Colonic mucosa (tissue), 4 donors: ENCODE measurements at places on chromosomes 3 and 15. TPM values are rescaled to one million over a fixed set of nuclear protein-coding genes. Genes with fewer than 3 reads are reported as not detected.

The GPR171 gene
- 0.40 TPM for total RNA-seq

DNA sequence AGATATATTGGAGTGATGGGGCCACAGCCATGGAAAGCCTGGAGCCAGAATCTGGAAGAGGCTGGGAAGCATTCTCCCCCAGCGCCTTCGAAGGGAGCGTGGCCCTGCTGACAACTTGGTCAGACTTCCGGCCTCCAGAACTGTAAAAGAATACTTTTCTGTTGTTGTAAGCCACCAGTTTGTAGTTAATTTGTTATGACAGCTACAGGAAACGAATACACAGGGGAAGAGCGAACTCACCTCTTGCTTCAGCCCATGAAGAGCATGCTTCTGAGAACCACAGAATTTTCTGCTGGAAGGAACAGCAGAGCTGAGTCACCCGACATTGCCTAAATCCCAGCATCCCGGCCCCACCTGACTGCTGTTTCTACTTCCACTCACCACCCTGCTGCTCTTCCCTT, 501.7 kb downstream of the SHQ1 start:
- no peak for DNase-seq

DNA sequence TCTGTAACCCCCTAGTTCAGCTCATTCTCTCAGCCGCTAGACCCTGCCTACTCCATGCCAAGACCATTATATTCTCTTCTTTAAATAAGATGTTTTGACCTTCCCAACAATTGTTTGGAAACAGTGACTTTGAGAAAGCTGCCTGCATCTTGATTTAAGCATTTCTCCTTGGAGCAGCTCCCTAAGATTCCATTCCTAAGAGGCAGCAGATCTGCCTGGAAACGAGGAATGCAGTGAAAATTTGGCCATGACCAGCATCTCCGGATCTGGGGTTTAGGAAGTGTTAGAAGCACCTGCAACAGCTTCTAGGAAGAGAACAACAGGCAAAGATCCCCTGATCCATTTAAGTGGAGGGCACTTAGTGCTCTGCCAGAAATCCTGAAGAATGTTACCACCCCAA, 235.7 kb downstream of the NTRK3 start:
- DNase-seq, result no peak

The SHF gene
- 14.7 TPM for total RNA-seq

GRCh38 chr3:197427021-197427420, 128.6 kb upstream of the DLG1 start:
- no peak for DNase-seq

GRCh38 chr3:58697561-58697960, 31.0 kb upstream of the FAM3D start:
- DNase-seq, result no peak

The DTWD1 gene
- total RNA-seq, result 18.7 TPM

DNA sequence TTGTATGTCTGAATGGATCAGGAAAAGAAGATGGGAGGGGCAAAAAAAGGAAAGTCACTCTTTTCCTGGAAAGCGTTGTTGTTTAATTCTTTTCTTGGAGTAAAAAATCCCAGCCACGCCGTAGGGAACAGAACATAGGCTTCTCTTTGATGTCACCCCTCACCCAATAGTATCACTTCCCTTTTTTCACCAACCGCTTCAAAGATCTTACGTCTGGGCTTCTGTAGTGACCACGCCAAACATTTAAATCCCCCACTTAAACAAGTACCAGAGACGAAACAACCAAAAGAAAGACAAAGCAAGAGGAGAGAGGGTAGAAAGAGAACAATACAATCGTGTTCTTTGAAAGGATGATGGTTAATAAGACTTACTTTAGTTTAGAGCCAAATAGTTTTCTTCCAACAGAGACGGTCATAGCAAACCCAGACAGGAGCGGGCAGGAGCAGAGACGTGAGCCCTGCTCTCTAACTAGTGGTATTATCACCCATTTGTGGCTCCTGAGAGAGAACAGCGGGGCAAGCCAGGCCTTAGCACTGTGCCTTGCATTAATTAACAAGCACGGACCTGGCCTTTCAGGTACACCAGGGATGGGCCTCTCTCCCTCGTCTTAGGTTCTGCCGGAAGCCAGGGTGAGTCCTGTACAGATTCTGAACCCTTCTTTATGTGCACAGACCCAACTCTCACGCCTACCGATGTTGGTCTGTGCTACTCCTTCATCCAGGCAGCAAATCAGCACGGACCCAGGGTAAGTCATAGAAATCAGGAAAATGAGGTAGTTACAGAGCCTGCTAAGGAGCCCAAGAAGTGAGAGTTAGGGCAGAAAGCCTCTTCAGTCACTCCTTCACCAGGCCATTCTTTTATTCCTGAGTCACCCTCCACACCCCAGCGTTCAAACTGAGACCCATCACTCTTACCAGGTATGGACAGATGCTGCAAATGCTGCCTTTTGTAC, 28.2 kb upstream of the BCL6 start:
- DNase-seq, result no peak

The COL7A1 gene
- 5.1 TPM for total RNA-seq

DNA sequence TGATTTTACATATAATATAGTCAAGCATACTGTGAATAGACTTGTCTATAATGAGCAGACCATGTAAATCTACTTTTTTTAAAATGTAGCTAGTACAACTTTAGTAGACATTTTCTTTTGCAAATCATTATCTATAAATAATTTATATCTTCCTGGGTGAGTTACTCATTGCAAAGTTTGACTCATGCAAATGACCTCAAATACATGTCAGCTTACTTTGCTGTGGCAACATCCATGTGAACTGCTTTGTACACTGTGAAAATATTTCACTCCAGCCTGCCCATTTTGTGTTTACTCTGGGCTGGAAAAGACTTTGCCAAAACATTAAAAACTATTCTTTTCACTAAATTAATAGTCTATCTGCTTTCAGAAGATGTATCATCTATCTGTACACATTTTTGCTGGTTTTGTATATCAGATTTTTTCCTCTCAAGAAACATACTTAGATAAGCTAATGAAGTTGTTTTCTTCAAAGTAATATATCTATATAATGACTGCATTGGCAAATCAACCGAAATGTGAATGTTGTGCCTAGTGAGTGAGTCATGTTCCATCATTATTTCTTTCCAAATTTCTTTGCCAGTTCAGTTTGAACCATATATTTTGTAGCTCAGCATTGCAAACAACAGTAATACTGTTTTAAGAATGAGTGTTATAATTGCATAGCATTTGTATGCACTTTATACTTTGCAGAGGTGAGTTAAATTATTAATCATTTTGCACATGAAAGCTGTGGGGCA, 26.5 kb downstream of the IGSF10 start:
- DNase-seq, result no peak
